ENCODE measurements at places on chromosomes 7 and 10.

GRCh38 chr7:132368246-132368900 is 207.9 kb downstream of the PLXNA4 start:
- no peak for DNase-seq

- no peak for DNase-seq
Measured at GRCh38 chr10:76185471-76186301, 754.3 kb downstream of the LRMDA start.

DNA sequence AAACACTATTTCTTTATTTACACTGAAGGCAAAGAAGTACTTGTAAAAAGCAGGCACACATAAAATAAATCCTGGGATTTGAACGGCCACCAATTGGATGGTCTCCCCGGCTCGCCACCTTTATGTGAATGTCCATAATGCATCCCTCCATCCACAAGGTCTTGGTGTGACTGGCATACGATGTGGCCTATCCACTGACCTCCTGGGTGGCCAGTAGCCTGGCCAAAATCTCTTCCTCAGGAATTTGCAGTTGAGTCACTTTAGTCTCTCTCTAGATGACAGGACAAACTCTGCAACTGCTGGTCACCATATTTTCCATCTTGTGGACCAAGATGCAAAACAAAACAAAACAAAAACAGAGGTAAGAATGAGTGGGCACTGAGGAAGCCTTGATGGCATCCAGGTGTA is 39.1 kb downstream of the CDK1 start:
- DNase-seq = no peak

GRCh38 chr10:12438919-12439692 is 89.8 kb downstream of the CAMK1D start:
- no peak for DNase-seq

DNA sequence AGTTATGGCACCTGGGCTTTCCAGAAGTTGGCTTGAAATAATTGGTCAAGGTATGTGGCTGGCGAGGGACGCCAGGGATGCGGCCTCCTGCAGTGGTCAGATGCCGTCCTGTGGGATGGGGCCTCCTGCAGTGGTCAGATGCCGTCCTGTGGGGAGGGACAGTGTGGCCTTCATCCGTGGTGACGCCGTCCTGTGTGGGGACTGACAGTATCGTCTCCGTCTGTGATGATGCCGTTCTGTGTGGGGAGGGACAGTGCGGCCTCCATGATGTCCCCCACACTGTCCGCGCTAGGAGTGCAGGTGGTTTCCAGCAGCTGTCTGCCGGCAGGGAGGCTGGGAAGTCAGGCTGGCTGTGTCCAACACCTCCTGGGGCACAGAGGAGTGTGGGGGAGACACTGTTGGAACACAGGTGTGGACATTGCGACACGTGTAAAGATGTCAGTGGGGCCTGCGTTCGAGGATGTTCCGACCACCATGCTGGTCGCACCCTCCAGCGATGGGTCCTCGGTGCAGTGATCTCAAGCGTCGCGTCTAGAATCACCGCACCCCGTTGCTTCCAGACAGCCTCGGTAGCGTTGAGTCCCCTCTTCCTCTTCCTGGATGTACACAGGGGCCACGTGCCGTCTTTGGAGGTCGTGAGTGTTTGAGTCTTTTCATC is 52.6 kb downstream of the INPP5A start:
- no peak for DNase-seq

DNA sequence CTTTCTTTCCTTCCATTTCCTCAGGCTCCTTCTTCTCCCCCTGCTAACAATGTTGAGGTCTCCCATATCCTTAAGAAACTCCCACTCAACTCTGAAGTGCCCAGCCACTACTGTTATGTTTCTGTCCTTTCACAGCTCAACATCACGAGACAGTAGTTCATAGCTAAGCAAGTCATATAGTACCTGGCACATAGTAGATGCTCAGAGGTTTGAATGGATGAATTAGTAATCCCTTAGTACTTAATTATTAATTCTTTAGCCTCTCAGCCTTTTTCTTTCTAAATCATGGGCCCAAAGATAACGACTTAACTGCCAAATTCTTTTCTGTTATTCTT is 22.6 kb downstream of the CSGALNACT2 start:
- no peak for DNase-seq

DNA sequence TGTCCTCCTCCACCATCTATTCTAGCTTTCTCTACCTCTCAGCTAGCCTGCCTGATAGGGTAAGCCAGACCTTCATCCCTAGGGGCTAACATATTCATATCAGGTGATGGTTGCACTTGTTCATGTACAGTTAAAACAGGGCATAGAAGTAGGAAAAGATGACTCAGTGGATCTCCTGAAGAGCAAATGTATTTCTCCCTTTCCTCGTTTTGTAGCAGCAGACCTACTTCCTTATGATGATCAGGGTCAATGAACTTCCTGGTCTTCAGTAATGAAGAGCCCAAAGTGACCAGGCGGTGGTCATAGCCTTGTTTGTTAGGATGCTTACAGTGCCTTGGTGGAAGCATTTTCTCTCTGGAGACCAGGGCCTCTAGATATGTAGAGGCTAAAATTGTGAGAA is 6.3 kb downstream of the LIPJ start:
- no peak for DNase-seq

DNA sequence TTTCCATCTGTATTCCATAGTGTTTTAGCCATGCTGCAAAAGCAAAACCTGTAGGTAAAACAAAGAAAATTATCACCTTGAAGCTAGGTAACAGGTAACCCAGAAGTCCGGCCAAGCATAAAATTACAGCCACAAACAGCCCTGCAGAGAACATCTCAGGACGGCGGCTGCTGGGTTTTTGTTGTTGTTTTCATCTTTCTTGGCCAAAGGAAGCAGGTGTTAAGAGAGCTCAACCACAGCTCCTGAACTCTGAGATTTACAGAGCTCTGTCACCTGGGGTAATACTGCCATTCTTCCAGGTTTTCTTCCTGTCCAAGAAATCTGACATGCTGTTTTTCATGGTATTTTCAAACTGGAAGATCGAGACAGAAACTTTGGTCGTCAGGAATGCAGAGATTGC is 847 bp upstream of the SCIN start:
- DNase-seq = no peak

GRCh38 chr7:30348083-30348560 is 63.7 kb downstream of the ZNRF2 start:
- no peak for DNase-seq
